CD4-positive, alpha-beta T cell (primary cell): ENCODE measurements at places on chromosomes 5 and 9.

- DNase-seq: no peak
Measured at GRCh38 chr5:172065431-172066065, 59.1 kb upstream of the FBXW11 start.

- DNase-seq: no peak
Measured at GRCh38 chr9:118088090-118088489, 383.9 kb downstream of the TLR4 start.

- no peak for DNase-seq
Measured at GRCh38 chr9:4303006-4303405, 3.1 kb upstream of the GLIS3 start.

DNA sequence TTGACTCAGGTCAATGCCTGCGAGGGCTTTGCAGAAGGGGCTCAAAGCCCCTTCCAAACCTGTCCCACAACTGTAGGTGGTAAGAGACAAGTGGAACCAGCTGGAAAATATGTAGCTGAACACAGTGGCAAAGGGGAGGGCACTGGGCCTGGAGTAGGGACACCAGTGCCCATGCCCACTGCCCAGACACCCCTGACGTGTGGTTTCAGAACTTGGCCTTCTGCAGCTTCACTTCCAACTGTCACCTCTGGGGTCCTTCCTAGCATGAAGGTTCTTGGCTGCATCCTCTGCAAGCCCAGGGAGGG, 233.1 kb upstream of the IRX1 start:
- DNase-seq: no peak

GRCh38 chr9:2271426-2271825, 256.3 kb downstream of the SMARCA2 start:
- no peak for DNase-seq

- no peak for DNase-seq
Measured at GRCh38 chr5:158051036-158051435, 192.1 kb upstream of the CLINT1 start.
